ENCODE measurements at places on chromosomes 3 and 15.

GRCh38 chr3:64267721-64268604 is 42.7 kb upstream of the PRICKLE2 start:
- no peak for DNase-seq

GRCh38 chr3:57559526-57559925 is 3.5 kb downstream of the PDE12 start:
- DNase-seq: no peak

DNA sequence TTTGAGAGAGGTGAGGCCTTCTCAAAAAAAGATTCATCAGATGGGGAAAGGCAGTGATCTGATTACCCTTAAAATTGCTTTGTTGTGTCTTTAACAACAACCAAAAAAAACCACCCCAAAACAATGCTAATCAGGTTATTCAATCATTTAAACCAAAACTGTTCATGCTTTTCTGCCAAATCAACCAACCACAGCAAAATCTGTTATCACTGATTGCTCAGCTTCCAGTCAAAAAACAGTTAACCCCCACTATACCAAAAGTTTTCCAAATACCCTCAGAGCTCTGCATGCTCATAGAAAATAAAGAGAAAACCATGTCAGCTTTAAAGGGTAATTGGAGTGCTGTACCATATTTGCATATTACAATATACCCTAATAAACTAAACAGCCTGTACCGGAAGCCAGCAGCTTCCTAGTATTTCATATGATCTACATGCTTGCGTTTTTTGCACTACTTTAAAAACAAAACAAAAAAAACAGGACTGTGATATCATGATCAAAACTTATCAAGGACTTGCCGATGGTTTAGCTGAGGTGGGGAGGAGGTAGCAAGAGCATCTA is 22.8 kb downstream of the SATB1 start:
- no peak for DNase-seq

- no peak for DNase-seq
Measured at GRCh38 chr3:109224333-109224732, 87.8 kb downstream of the C3orf85 start.
